ENCODE measurements at places on chromosomes 1 and 21. TPM values are rescaled to one million over a fixed set of nuclear protein-coding genes. Genes with fewer than 3 reads are reported as not detected.

Gene SIM2
- not detected for total RNA-seq

Gene FCRL5
- not detected for total RNA-seq

Gene BEND5
- 4.6 TPM for total RNA-seq

Gene PGLYRP3
- total RNA-seq = not detected

Gene GBP4
- total RNA-seq = 5.9 TPM

Gene SPAG17
- not detected for total RNA-seq

Gene SEMA6C
- total RNA-seq = 57.6 TPM

Gene RGS16
- total RNA-seq = 0.97 TPM

Gene BATF3
- total RNA-seq = 1.2 TPM

Gene FCRL1
- total RNA-seq = not detected

Gene PTPN14
- total RNA-seq = 23.0 TPM

Gene TNN
- 0.08 TPM for total RNA-seq

Gene IFNLR1
- total RNA-seq = 2.8 TPM

Gene BARHL2
- total RNA-seq = not detected

Gene S100A1
- 2,065 TPM for total RNA-seq

Gene TAS1R1
- total RNA-seq = not detected

Gene UBE2G2
- 66.6 TPM for total RNA-seq

Gene CYP4A11
- not detected for total RNA-seq

Gene CLCA4
- not detected for total RNA-seq

Gene SPRR3
- not detected for total RNA-seq

Gene DYNLT5
- 1.6 TPM for total RNA-seq

Gene S100A7
- total RNA-seq = not detected

Gene EXO1
- 0.65 TPM for total RNA-seq

Gene LCE1C
- not detected for total RNA-seq

Gene F5
- 16.6 TPM for total RNA-seq

Gene RSBN1
- total RNA-seq = 10.1 TPM

Gene GJA9
- not detected for total RNA-seq

Gene SRGAP2C
- 14.0 TPM for total RNA-seq

Gene DMRTA2
- total RNA-seq = not detected

Gene CR1
- total RNA-seq = 2.9 TPM

Gene AVPR1B
- not detected for total RNA-seq

Gene FABP3
- 5,086 TPM for total RNA-seq

Gene SLC45A1
- total RNA-seq = 2.5 TPM

Gene RAD54L
- 0.73 TPM for total RNA-seq

Gene COL8A2
- 1.0 TPM for total RNA-seq

Gene CLCA2
- 0.05 TPM for total RNA-seq

Gene C1orf141
- not detected for total RNA-seq

Gene LAD1
- total RNA-seq = 2.4 TPM

Gene CHRNB2
- total RNA-seq = not detected

Gene ITLN2
- not detected for total RNA-seq

Gene SLAMF9
- not detected for total RNA-seq

Gene MTARC1
- total RNA-seq = 7.9 TPM

Gene PTGFR
- total RNA-seq = 1.3 TPM

Gene KCNE1
- 5.5 TPM for total RNA-seq
